Fibroblast of skin of left biceps (primary cell): ENCODE measurements at places on chromosomes 5 and 9.

DNA sequence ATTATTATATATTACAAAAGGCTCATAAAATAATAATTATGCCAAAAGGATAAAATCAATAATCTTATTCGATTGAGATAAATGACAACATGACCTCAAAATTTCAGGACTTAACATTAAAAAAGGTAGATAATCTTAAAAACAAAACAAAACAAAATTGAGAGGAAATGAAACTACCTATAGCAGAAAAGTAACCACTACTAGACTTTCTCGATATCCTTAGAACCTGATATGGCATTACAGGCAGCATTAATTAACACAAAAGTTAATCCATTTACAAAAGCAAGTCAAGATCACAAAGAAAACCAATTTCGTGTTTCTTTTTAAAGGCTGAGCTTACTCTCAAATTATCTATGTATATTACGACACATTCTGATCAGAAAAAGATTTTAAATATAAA, 29.9 kb downstream of the TMEM161B start:
- DNase-seq, result no peak

GRCh38 chr5:174744896-174745295, 20.5 kb downstream of the MSX2 start:
- no peak for DNase-seq

DNA sequence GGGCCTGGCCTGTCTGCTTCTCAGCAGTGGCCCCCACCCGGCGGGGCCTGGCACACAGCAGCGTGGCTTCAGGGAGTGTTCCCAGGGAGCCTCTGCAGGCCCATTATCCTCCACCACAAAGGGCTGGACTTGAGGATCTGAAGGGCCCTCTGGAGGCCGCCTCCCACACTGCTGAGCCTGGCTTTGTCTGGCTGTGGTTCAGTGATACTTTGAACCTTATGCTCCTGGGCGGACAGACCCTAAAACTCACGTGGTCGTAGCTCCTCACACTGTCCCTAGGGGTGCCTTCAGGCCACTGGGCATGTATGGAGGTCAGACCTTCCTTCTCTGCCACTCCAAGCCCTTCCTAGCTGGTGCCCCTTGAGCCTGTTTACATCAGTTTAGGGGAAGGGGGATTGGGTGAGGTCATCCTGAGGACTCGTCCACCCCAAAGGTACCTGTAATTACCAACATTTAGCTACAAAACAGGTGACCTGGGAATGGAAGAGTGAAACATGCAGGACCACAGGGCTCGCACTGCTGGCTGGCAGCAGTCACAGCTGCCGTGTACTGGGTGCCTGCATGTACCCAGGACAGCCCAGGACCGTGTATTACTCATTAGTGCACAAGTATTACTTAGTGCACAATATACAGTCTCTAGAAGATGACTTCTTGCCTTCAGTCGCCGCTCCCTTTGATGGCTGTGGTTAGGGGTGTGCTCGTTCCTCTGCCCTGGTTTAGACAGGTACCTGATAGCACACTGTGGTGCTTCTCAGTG, 8.5 kb downstream of the GRHPR start:
- no peak for DNase-seq

DNA sequence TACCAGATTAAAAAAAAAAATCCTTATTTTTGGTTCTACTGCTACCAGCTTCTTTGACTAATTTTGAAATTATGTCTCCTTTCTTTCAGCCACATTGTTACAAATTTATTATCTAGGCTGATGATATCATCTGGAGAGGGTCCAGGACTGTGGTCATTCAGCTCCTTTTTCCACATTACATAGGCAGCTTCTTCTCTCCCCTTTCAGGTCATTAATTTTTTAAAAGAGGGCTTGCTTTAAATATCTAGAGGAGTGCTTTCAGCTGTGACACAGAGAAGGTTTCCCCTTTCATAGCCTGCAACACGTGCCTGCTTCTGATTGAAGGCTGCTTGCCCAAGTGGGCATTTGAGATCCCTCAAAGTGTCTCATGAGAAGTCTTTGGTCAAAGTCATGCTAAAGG, 155.7 kb upstream of the PAPPA start:
- DNase-seq, result peak; percentile 79

- no peak for DNase-seq
Measured at GRCh38 chr9:34782372-34782771, 72.4 kb upstream of the CCL21 start.

- no peak for DNase-seq
Measured at GRCh38 chr5:146820987-146821386, 57.6 kb downstream of the PPP2R2B start.

DNA sequence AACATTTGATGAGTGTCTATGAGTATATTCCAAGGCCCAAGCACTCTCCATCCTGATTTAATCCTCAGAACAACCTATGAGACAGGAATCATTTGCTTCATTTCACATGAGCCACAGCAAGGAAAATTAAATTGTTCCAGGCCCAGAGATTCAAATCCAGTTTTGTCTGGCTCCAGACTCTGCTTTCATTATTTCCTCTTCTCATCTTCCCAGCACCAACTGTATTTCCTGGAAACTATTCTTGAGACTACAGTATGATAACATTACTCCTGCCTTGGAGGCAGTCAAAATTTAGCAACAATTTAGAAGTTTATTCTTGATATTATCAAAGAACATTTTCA, 194.5 kb downstream of the ZNF608 start:
- DNase-seq, result no peak

- peak; percentile 91 for DNase-seq
Measured at GRCh38 chr9:75087824-75088645, at the start of the genes NMRK1 and OSTF1. NMRK1 (minus strand) TSS chr9:75088155; CDS start chr9:75083115, 5,040 bp downstream. OSTF1 (plus strand) TSS chr9:75088514; CDS start chr9:75088693, 179 bp downstream.

DNA sequence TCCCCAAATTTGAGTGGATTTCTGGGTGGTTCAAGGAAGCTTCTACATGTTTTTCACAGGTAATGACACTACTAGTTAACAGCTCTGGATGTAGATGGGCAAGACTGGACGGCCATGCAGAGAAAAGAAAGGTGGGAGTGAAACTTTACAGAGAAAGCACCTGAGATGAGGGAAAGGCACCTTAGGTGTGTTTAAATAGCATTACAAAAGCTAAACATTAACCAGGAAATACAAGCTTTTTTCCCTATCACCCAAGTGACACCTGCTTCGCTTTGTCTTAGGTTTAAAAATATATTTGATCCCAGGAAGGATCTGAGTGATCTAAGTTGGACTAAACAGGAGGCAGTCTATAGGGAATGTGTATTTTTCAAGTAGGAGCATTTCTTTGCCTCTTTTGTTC, 8.3 kb downstream of the C9orf152 start:
- no peak for DNase-seq

GRCh38 chr5:20524991-20525529, 537.1 kb upstream of the CDH18 start:
- DNase-seq, result peak; percentile 2

GRCh38 chr9:127974769-127975261, 6.0 kb downstream of the EEIG1 start:
- DNase-seq, result no peak
